ENCODE measurements at places on chromosomes 7 and 10. TPM values are rescaled to one million over a fixed set of nuclear protein-coding genes. Genes with fewer than 3 reads are reported as not detected.

VAX1 gene
- not detected for total RNA-seq

LRRC17 gene
- total RNA-seq = 0.29 TPM

MYL10 gene
- not detected for total RNA-seq

- DNase-seq = no peak
- no peaks in the 10 kb centered on the region for H3K4me1 ChIP-seq
- H3K27me3 ChIP-seq = peaks cover 57% of the 10 kb centered on the region
- no peak overlapping the region for H3K27ac ChIP-seq
- H3K36me3 ChIP-seq = no peaks in the 10 kb centered on the region
Measured at GRCh38 chr7:35260246-35260645, 6.3 kb upstream of the TBX20 start.

- no peaks in the 10 kb centered on the region for H3K4me1 ChIP-seq
- H3K27me3 ChIP-seq = no peaks in the 10 kb centered on the region
- H3K27ac ChIP-seq = no peak overlapping the region
- no peak overlapping the region for H3K4me3 ChIP-seq
- DNase-seq = no peak
Measured at GRCh38 chr10:34446049-34446448, 369.0 kb downstream of the PARD3 start.

GRCh38 chr7:24665564-24666294, 91.5 kb downstream of the GSDME start:
- no peaks in the 10 kb centered on the region for H3K27me3 ChIP-seq
- DNase-seq = peak; percentile 15
- H3K27ac ChIP-seq = no peak overlapping the region
- no peaks in the 10 kb centered on the region for H3K36me3 ChIP-seq
- no peaks in the 10 kb centered on the region for H3K4me1 ChIP-seq
- H3K4me3 ChIP-seq = no peak overlapping the region

DNA sequence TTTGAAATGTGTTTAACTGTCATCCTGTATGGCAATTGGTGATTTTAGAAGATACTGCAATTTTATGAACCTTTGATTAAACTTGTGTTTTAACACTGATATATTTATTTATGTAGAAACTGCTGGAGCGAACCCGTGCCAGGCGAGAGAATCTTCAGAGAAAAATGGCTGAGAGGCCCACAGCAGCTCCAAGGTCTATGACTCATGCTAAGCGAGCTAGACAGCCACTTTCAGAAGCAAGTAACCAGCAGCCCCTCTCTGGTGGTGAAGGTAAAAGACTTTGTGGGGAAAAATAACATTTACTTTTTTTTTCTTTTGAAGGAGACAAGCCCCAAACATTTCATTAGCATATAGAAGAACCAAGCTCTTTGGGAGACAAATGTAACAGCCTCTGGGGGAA, 6.5 kb downstream of the ANLN start:
- no peak overlapping the region for H3K4me3 ChIP-seq
- no peak overlapping the region for H3K27ac ChIP-seq
- H3K4me1 ChIP-seq = no peaks in the 10 kb centered on the region
- H3K36me3 ChIP-seq = no peaks in the 10 kb centered on the region
- no peak for DNase-seq

- no peak for DNase-seq
- no peaks in the 10 kb centered on the region for H3K4me1 ChIP-seq
Measured at GRCh38 chr10:13852872-13853271, 266.1 kb downstream of the PRPF18 start.

DNA sequence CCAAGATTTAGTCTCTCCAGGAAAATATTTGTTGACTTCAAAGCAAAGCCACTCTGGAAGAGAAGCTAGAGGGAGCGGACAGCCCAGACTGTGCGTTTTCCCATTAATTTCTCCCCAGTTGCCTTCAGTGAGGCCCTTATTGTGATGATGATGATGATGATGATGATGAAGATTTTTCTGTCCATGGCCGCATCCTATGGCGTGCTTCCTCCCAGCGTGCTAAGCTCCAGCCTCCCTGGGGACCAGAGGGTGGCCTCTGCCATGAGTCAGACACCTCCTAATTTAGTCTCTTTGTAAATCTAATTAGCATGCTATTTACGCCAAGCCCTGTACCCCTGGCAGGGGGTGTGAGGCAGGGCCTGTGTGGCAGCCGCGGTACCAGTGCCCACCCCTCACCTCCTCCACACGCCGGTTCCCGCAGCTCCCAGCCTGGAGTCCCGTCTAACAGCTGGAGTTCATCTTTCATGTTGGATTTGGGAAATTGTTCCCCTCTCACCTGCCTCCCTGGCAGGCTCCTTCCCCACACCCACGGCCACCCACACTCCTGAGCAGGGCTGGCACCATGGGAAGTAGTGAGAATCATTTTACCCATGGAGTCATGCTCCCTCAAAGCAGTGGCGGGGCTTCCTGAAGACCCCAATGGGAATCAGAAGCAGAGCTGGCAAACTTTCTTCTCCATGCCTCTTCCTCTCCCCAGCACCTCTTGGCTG, 92.2 kb downstream of the C10orf105 start:
- no peak overlapping the region for H3K27ac ChIP-seq
- H3K36me3 ChIP-seq = no peaks in the 10 kb centered on the region
- no peak for DNase-seq
- peaks cover 4% of the 10 kb centered on the region for H3K4me1 ChIP-seq
- no peaks in the 10 kb centered on the region for H3K27me3 ChIP-seq

Measured in uterus (tissue), 4 donors.